Activated CD4-positive, alpha-beta T cell treated with anti-CD3 and anti-CD28 coated beads, Interleukin-2, amount 50 U/mL, for 1 hour (primary cell): ENCODE measurements at places on chromosomes 2 and 18.

GRCh38 chr2:33278245-33278943, 198.1 kb upstream of the RASGRP3 start:
- DNase-seq, result no peak

DNA sequence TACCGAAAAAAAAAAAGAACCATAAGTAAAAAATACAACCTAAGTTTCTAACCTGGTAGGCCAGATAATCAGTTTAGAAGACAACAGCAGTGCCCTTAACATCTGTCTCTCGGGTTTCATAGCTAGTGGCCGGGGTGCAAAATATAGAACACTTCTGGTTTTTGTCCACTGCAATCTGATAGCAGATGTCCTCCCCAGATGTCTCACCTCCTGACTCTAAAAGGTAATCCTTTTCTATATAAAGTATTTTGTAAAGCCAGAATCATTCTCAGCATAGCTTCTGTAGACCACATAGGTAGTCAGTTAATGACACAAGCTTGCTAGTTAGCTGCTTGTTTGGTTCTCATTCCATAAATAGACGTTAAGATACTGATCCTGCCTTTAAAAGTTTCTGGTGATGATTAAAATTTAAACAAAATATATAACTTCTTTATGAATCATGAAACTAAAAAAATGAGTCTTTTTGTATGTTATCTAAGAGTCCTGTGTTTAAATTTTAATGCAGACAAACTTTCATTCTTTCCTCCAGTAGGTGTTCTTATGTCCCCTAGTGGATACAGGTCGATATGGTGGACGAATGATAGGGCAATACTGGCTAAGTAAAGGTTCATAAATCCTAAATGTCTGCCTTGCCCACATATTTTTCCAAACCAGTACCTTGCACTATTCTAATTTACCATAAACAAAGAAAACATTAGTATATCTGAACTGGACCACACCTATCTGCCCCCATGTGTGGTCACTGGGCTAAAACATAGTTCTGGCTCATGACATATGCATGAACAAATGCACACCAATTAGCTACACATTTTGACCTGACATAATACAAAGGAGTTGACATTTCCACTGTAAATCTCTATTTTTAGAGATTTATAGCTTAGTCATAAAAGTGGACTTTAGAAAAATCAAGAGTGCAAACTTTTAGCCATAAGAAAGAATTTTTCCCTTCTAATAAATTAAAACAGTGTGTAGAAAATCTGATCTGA, 171.0 kb downstream of the SRBD1 start:
- DNase-seq, result no peak

DNA sequence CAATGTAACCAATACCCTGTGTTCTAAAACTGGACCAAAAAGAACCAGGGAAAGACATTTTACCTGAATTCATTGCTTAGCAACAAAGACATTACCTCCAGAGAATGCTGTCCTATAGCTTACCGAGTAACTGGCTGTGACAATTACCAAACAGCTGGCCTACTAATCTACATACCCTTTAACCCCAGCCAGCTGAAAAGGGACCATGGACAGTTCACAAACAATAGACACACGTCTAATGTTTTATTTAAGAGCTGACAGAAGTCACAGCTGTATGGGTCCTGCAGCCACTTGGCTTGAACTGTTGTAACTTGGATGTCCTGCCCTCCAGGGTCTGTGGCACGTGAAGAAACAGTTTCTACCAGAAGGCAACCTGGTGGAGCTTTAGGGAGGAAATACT, 130.1 kb upstream of the EFEMP1 start:
- DNase-seq, result no peak

- no peak for DNase-seq
Measured at GRCh38 chr18:75824661-75825060, 397.2 kb upstream of the SMIM21 start.

DNA sequence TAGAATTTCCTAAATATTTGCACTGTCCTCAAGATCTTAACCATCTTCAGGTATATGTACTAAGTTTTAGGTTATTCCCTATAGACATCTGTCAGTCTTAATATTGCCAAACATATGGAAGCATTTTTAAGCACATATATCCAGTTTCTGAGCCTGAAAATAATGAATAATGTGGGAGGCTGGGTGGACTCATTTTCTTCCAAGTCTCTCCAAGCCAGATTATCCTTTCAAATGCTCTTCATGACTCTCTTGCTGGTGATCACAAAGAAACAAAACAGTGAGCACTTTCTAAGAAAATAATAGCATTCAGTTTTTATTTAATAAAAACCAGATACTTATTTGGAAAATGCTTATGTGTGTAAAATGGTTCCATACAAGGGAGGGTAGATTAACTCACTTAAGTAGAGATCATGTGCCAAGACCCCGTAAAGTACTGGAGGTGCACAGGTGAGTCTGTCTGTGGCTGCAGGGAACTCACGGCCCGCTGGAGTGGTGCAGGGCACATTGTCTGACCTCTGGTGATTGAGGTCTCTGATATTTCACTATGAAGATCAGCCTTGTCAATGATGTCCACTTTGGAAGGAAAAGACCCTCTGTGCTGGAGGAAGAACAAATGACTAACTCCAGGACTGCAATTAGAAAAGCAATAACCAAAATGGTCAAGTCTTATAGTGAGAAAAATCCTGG, 161.6 kb downstream of the TMEM18 start:
- no peak for DNase-seq

GRCh38 chr2:12819103-12819475, 102.4 kb downstream of the TRIB2 start:
- DNase-seq, result no peak

GRCh38 chr2:101560780-101561315, 85.9 kb upstream of the RFX8 start:
- no peak for DNase-seq

GRCh38 chr18:26584745-26585144, 36.4 kb upstream of the KCTD1 start:
- DNase-seq, result no peak

DNA sequence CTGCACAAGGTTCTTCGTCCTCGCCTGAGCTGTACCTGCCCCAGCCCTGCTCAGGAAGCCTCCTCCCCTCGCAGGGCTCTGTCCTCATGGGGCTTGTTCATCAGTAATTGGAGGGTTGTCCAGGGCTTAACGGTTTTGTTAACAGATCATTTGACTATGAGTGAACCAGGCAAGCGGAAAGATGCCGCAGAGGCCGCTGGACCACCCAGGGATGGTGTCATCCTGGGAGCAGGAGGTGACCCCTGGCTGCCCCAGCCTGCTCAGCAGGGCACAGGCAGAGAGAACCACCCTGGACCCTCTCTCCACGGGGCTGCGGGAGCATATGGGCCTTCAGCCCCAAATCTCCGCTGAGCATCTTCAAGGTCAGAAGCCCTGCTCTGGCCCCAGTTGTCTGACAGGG, 264.3 kb downstream of the KLHL29 start:
- no peak for DNase-seq

- no peak for DNase-seq
Measured at GRCh38 chr2:8391584-8391983, 290.3 kb upstream of the ID2 start.

DNA sequence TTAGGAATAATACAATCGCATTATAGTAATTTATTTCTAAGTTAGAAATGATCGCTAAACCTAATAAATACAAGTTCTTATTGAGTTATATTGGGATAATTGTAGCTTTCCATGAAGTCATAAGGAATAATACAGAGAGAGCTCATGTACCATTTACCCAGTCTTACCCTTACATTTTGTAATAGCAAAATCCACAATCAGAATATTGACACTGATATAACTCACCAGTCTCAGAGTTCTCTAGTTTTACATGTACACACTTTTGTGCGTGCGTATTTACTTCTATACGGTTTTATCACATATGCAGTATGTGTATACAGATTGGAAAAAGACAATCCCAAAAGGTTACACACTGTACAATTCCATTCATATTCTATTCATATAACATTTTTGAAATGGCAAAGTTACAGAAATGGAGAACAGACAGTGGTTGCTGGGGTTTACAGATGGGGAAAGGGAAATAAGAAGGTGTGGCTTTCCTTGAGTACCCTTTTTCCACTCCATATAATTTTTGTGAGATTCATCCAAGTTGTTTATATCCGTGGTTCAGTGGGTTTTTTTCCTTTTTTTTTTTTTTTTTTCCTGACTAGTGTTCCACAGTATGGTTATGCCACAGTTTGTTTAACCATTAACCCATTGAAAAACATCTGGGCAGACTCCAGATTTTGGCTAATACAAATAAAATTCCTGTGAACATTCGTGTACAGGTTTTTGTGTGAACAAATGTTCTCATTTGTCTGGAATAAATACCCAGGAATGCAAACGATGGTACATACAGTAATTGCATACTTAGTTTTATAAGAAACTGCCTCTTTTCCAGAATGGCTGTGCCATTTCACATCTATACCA, 117.2 kb downstream of the HNMT start:
- no peak for DNase-seq

GRCh38 chr2:230684270-230685168, 28.1 kb upstream of the CAB39 start:
- no peak for DNase-seq

GRCh38 chr2:120442923-120443571, 97.1 kb downstream of the INHBB start:
- DNase-seq, result peak; percentile 2

- no peak for DNase-seq
Measured at GRCh38 chr18:9226463-9226862, 89.9 kb downstream of the ANKRD12 start.

DNA sequence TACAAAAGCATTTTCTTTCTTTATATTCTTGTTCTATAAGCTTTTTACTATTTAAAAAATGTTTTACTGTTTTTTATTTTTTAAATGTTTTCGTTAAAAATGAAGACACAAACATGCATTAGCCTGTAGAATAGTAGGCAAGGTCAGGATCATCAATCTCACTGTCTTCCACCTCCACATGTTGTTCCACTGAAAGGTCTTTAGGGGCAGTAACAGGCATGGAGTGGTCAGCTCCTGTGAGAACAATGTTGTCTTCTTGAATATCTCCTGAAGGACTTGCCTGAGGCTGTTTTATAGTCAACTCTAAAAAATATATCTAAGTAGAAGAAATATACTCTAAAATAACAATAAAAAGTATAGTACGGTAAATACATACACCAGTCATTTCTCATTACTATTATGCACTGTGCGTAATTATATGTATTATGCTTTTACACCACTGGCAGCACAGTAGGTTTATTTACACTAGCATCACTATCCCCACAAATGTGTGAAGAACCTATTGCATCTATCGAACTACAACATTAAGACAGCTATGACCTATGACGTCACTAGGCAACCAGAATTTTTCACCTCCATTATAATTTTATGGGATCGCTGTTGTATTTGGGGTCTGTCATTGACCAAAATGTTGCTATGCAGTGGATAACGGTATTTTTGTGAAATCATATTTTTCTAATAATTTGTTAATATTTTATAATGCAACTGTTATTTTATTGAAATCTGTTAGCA, 764.3 kb downstream of the METTL4 start:
- DNase-seq, result no peak

GRCh38 chr2:207110715-207111114, 55.0 kb downstream of the KLF7 start:
- no peak for DNase-seq

GRCh38 chr2:102603904-102604303, 15.4 kb upstream of the SLC9A2 start:
- no peak for DNase-seq

- DNase-seq, result no peak
Measured at GRCh38 chr2:200845669-200846325, 18.7 kb downstream of the CLK1 start.

- no peak for DNase-seq
Measured at GRCh38 chr2:133591164-133591563, 22.9 kb upstream of the NCKAP5 start.

GRCh38 chr2:149732001-149732685, 144.6 kb upstream of the MMADHC start:
- DNase-seq, result no peak

DNA sequence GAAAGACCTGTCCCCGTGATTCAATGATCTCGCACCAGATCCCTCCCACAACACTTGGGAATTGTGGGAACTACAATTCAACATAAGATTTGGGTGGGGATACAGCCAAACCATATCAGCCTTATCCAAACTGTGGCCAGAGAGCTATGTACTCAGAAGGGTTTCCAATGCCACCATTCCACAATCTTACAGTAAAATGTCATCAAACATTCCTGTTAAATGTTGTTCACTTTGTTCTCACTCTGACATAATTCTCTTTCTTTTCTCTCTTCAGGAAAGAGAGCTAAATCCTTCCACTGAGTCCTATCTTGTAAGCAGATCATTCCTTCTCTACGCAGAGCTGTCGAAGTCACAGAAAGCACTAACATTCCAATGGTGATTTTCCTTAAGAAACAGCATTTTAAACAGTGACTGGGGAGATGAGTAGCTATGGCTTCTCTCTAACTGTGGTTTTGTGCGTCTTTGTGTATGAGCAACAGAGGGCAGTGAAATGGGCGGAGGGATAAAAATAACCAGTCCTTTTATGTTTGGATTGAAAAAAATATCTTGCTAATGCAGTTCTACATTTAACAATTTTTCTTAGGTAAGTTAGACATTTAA, 684.7 kb downstream of the EPHA4 start:
- no peak for DNase-seq

DNA sequence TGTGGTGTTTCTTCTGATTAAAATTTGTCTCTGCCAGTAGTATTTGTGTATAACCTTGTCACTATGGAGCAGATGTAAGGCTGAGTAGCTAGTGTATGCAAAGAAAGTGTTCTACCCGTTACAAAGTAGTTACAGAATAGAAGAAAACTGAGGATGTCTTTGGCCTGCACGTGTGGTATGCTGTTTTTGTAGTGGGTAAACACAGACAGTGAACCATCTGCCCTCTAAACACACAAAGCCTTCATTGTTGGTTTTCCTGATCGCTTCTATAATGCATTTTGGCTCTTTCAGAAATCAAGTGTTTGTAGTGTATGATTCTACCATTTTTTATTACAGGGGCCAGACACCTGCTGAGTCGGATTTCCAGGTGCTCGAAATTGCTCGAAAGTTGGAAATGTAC, 61.5 kb downstream of the FARP2 start:
- no peak for DNase-seq

GRCh38 chr2:10772868-10773215, 39.7 kb downstream of the PDIA6 start:
- no peak for DNase-seq

DNA sequence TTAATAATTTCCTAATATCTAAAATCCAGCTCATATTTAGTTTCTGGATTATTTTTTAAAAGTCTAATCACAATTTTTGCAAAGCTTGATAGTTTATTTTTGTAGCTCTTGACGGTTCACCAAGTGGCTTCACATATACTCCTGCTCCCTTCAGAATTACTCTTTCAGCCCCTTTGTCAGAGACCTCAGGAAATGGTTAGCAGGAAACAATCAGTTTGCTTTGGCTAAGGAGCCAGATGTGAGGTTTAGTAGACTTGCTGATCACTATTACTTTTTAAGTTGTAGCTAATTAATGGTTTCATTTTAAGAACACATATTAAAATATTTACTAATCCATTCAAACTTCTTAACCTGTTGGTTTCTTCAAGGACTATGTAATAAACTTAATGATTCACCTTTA, 2.3 kb downstream of the RBBP8 start:
- no peak for DNase-seq

DNA sequence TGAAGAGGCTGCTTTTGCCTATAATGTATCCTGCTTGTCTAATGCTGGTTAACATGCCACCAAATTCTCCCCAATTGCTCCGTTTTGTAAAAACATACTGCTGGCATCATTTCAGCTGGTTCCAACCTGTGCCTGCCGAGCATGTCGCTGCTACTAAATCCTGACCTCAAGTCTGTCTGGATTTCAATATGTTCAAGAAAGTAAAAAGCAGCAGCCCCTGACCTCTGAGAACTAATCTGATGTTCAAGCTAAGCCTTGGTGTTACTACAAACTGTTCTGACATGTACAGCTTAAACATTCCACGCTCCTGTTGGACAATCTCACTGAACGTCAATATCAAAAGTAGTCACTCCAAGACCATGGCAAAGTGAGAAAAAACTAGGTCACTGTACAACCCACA, 46.3 kb downstream of the SFT2D3 start:
- DNase-seq, result no peak
